Iris pigment epithelial cell (primary cell): ENCODE measurements at places on chromosomes 12 and 14.

- no peak for DNase-seq
Observed at GRCh38 chr12:29455087-29455486, 42.4 kb downstream of the OVCH1 start.

DNA sequence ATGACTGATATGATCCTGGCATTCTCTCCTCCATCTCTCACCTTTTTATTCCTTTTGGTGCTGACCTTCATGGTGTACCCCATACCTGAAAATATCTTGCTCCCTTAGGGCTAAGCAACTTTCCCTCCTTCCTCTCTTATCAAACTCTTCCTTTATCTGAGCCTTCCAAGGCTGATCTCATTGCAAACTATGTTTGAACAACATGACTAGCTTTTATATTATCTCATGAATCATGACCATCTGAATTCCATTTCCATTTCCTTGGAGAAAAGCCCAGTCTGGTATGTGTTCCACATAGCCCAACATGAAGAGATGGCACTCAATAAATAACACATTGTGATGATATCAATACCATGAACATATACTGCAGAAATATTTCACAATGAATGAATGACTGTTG is 111.6 kb downstream of the TSPAN8 start:
- peak; percentile 50 for DNase-seq

- DNase-seq: no peak
Observed at GRCh38 chr12:55074806-55075205, 51.4 kb upstream of the OR9K2 start.

- DNase-seq: peak; percentile 59
Observed at GRCh38 chr14:84477996-84478395, 1051.9 kb upstream of the FLRT2 start.

- peak; percentile 11 for DNase-seq
Observed at GRCh38 chr12:85509857-85510256, 229.8 kb downstream of the ALX1 start.

- no peak for DNase-seq
Observed at GRCh38 chr14:39212034-39212433, 21.7 kb upstream of the MIA2 start.

DNA sequence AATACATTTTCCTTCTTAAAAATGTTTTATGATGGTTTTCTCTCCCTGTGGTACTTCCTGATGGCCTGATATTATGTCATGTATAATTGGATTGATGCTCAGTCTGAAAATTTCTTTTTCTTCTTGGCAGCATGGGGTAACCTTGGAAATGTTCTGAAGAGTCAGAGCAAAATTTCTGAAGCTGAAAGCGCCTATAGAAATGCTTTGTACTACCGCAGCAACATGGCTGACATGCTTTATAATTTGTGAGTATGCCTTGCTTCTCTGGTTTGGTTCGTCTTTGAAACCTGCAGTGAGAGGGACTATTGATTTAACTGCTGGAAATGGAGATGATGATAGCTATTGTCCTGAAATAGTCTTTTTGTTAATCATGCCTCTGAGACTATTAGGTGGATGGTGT is 243.6 kb downstream of the TMTC2 start:
- no peak for DNase-seq

GRCh38 chr14:76834241-76834661 is 8.0 kb downstream of the LRRC74A start:
- DNase-seq: no peak

DNA sequence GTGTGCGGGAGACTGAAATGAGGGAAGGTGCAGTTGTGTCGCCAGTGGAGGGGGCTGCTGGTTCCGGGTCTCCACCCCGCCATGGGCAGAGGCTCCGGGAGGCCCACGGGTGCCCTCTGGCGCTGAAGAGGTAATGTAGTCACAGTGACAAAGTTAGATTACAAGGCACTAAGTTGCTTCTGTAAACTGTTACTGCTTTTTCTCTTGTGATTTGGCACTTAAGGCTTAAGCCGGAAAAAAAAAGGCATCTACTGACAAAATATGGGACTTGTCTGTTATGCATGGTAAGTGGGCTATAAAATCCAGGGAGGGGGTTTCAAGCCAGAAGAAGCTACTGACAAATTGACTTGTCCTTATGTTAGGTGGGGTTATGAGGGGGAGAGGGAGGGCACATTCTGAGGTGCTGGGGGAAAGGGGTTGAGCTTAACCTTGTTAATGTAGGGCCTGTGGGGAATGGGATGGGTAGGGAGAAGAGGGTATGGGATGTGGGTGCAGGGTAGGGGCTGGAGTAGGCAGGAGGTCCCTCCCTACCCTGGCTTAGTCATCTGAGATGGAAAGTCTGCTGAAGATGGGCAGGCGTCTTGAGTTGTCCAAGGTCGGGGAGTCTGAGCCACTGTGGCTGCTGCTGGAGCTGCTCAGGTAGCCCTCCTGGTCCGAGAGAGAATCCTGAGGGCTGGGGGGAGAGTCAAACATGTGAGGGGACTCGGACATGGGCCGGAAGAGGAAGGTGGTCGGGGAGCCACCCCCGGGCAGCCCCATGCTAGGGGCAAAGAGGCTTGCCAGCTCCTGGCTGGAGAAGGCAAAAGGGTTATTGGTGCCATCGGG is 3.7 kb downstream of the ZFP36L1 start:
- DNase-seq: peak; percentile 71

DNA sequence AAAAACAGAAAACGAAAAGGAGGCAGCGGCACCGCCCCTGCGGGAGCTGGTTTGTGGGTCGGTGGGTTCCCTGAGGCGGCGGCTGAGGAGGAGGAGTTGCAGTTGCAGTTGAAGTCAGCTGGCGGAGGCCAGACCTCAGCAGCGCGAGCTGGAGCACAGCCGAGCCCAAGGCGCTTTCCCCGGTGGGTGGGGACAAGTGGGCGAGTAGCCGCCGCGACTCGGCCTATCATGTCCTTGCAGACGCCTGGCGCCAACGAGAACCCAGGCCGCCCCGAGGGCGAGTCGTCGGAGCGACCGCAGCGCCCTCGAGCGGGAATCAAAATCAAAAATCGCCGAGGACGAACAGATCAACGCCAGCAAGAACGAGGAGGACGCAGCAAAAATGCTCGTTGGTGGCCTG is 12.7 kb upstream of the CLEC1A start:
- DNase-seq: no peak

DNA sequence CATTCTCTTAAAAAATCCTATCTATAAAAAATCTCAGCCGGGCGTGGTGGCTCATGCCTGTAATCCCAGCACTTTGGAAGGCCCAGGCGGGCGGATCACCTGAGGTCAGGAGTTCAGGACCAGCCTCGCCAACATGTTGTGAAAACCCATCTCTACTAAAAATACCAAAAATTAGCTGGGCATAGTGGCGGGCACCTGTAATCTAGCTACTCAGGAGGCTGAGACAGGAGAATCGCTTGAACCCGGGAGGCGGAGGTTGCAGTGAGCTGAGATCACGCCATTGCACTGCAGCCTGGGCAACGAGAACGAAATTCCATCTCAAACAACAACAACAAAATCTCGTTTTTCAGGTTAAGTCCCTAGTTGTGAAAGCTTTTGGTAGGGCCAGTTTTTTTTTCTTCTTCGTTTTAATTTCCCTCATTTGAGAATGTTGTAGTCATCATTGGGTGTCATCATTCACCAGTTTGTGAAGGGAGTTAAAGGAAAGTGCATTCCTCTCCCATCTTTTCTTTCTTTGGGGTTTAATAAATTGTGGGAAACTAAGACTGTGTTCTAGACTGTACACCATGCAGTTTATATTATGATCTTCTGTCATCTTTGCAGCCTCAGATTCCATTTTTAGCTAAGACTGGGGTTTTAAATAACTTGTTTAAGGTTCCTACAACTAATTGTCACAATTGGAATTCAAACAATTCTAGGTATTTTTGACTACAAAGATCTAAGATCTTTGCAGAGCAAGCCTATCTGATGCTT is 23.9 kb downstream of the MDM2 start:
- no peak for DNase-seq

DNA sequence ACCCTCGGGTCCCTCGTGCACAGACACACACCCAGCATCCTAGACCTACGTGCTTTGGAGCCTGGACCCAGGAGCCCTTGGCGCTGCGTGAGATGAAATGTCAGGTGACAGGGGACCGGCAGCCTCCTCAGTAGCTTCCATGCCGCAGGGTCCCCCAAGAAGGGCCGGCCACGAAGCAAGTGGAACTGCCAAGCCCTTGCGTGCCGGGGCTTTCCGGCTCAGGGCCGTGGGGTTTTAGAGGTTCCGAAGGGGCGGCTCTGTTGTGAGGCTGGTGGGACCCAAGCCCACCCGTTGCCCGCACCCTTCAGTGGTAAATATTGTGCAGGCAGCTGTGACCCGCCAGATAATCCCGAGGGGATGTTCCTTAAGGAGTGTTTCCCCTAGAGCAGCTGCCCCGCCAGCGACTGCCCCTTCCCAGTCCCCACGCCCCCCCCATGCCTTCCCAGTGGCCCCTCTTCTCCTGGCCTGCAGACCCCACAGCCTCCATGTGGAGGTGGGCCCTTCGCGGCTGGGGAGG is 133.7 kb downstream of the ADGRD1 start:
- DNase-seq: no peak

- DNase-seq: no peak
Observed at GRCh38 chr12:16076970-16077522, 165.9 kb downstream of the DERA start.

DNA sequence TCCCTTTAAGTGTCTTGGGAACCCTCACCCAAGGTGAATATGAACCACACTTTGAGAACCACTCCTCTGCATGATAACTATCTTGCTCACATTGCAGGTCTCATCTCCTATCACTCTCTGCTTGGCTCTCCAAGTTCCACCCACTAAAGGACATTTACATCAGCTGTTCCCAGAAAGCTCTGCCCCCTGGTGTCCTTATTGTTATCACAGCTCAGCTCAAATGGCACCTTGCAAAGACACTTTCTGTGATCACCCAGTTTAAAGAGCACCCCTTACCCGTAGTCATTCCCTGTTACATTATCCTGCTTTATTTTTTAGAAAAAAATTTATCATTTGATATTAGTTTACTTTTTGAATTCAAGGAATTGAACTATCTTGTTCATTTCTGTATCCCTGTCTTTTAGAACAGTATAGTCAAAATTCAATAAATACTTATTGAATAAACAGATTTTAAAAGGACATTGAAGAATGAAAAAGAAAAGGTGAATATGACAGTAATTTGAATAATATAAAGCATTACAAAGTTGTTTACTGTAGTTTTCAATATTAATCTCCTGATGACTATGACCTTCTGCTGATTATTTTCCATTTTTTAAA is 20.5 kb upstream of the GUCY2C start:
- DNase-seq: peak; percentile 62

- DNase-seq: peak; percentile 46
Observed at GRCh38 chr14:25090716-25091454, 40.9 kb upstream of the STXBP6 start.

DNA sequence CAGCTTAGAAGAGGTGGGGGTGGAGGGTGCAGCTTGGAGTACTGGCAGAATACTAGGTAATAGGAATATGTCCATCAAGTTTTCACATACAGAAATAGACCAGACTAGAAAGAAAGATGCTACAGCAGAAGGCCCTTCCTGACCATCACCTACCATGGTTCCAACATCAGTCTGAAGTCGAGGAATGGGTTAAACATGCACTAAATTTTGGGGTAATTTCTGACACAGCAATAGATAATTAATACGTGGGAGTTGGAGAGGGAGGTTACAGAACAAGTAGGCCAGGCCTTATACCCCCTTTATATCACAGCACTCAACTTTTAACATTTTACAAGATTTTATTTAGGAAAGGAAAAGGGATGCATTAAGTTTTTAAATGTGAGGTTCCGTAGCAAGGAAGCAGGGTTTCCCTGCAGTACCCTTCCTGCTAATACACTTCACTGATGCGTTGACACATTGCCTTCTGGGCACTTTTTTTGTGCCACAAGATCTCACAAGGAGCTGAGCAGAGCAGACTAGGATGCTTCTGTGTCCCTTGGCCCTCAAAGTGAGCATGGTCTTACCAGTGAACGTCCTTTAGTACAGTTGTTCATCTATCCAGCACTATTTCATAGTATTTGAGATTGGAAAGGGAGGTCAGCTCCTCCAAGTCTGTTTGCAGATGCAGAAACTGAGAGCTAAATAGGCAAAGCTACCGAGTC is 50.8 kb downstream of the EID3 start:
- no peak for DNase-seq

GRCh38 chr14:55638665-55639064 is 58.7 kb downstream of the KTN1 start:
- DNase-seq: peak; percentile 9

DNA sequence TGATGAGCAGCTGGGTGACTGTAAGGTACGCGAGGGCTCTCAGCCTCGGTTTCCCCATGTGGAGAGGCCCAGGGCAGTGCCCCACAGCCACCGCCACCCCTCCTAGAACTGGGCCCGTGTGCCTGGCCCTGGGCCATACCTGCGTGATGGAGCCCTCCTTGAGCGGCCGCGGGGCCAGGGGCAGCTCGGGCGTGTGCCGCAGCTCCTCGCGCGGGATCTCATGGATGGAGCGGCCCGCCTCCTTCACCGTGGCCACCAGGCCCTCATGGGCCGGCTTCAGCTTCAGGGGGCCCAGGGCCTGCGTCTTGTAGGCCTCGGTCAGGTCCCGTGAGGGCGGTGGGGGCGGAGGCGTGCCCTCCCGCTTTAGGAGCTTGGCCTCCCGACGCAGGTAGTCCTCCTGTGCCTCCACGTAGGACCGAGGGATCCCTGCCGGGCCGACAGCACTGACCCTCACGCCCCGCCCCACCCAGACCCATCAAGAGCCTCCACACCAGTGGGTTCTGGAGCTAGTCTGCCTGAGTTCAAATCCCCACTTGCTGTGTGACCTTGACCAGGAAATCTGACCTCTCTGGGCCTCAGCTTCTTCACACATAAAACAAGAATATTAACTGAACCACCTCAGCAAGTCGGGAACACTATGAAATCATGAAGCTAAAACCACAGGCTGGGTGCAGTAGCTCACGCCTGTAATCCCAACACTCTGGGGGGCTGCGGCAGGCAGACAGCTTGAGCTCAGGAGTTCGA is 51.7 kb downstream of the RFLNA start:
- DNase-seq: no peak

DNA sequence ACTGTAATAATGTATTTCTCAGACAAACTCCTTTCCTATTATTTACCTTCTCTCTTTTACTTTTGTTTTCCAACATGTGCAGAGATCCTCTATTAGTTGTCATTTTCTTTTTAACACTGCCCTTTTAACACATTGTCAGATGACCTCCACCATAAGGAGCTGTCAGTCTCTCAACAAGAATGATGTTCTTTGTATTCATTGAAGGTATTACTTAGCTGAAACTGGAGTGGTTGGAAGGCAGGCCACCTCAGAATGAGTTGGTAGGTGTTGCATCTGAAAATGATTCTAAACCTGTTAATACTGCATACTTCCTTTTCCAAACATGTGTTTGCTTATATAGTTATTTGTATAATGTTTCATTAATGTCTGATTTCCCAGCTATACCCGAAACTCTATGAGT is 16.9 kb downstream of the TMEM117 start:
- no peak for DNase-seq

- DNase-seq: no peak
Observed at GRCh38 chr14:101177301-101177971, 273.9 kb upstream of the RTL1 start.

DNA sequence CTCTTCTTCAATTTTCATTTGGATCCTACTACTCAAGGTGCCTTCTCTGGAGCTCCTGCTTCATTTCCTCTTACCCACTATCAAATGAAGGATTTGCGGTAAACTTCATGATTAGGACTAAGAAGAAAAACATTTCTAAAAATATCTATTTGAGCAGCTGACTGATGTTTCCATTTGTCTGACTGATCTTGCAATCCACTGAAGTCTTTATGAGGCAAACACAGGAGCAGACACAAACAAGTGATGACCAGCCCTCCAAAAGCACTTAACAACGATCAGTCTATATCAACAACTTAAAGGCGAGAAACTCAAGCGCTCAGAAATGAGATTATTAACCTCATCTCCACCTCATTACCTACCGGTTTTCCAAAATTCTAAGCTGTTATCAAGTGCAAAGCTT is 26.2 kb downstream of the OSBPL8 start:
- DNase-seq: peak; percentile 38

GRCh38 chr14:99029145-99029915 is 242.7 kb downstream of the BCL11B start:
- no peak for DNase-seq
